NCI-H446 (cell line): ENCODE measurements at places on chromosomes 2 and 18.

- DNase-seq = no peak
Observed at GRCh38 chr18:6598657-6599056, 130.9 kb upstream of the ARHGAP28 start.

GRCh38 chr2:46119453-46119852, 177.8 kb upstream of the EPAS1 start:
- DNase-seq = no peak

DNA sequence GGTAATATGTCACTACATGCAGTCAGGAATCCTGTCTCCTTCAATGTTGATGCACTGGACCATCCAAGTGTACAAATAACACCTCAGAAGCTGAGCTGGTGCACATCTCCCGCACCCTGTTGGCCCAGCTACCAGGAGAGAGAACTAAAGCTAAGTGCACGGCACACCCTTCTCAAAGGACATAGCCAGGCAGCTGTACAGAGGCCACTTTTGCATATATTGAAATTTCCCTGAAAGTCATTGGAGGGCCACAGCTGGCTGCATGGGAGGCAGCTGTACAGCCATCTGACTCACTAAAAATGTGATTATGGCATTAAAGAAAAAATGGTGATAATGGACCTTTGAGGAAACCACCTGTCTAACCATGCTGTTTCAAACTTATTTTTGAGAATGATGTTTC, 441.7 kb downstream of the CBLN2 start:
- DNase-seq = no peak

- no peak for DNase-seq
Observed at GRCh38 chr18:57677262-57678211, 55.9 kb upstream of the NARS1 start.

DNA sequence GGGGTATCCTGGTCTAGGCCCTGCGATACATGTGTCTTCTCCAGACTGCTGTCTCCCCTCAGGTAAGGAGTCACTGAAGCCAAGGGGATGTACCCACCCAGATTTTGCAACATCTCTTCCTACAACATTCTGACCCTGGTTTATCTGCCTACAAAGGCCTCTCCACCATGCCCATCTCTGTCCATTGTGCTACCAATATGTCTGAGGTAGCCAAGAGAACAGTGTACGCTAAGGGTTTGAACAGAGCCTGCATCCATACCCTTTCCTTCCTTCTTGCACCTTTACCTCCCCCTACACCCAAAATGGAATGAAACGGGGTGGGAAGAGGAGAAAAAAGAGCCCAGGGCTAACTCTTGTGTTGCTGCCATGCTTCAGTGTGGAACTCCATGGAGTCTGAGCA, 11.9 kb downstream of the ZC3H15 start:
- no peak for DNase-seq

DNA sequence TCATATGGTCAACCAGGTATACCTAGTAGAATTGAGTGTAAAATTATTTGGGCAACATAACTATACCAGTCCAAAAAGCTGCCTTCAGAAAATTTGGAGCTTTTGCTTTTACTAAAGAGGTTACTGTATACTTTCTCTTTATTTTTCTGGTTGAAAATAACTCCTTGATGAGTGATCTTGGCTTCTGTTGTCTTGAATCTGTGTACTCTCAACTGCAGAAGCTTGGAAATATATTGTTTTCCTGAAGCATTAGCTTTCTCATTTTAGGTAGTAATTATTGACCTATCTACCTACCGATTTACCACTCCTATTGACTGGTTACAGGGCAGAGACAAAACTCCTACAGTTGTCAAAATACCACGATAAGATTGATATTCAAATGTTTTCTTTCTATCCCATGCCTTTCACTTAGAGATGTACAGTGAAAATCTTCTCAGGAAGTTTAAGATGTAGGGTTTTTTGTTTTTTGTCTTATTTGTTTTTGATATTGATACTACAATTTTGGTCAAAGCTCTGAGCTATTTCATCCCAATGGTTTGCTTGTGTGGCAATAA, 35.7 kb upstream of the DLX1 start:
- no peak for DNase-seq

DNA sequence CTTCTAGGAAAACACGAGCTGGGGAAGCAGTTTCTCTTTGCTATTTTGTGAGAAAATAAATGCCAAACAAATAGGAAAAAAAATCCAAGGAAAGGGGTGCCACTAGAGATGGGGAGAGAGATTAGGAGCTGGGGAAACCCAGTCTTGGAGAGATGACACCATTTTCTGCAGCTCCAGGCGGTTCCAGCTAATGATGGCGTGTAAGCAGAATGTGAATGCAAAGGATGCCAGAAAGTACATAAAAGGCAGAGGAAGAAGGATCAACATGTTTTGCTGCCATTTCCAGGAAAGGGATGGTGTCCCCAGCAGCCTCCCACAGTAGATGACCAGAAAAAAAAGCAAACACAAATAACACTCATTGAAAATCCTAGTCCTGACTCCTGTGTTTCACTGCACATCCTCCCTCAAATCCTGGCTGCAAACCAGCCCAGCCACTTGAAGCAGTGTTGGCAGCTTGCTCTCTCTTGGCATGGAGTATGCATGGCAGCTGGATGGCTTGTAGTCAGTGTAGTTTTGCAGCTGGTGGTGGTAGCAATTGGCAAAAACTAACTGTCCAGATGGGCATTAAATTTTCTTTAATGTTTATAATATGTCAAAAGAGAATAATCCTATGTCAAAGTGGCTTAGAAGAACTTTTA, 93.6 kb downstream of the FTCDNL1 start:
- peak; percentile 96 for DNase-seq

- no peak for DNase-seq
Observed at GRCh38 chr2:146212602-146213001, 1632.2 kb upstream of the ACVR2A start.

- DNase-seq = no peak
Observed at GRCh38 chr2:16643099-16643498, 22.5 kb downstream of the CYRIA start.

GRCh38 chr2:104876606-104877570, 23.0 kb downstream of the POU3F3 start:
- DNase-seq = no peak

GRCh38 chr2:4673025-4673489, 969.7 kb downstream of the DCDC2C start:
- no peak for DNase-seq

DNA sequence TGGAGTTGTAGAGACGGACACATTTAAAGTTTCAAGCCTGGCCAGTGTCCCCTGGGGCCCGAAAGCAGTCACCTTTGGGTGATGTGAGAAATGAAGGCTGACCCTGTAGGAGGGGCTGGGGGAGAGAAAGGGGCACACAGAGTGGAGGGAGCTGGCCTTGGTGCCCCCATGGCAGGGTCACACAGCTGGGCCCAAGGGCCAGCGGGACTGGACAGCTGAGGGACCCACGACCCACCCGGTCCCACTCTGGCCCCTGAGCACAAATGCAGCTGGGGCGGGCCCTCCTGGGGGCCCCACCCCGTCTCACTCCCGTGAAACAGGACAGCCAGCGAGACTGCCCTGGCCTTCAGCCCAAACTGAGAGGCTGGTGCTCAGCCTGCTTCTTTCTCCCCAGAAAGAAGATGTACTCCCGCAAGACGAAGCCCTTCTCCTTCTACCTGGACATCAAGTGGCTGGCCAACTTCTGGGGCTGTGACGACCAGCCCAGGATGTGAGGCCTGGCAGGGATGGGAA, 6.1 kb downstream of the AGXT start:
- DNase-seq = no peak

- no peak for DNase-seq
Observed at GRCh38 chr2:191467113-191467512, 210.8 kb upstream of the NABP1 start.

DNA sequence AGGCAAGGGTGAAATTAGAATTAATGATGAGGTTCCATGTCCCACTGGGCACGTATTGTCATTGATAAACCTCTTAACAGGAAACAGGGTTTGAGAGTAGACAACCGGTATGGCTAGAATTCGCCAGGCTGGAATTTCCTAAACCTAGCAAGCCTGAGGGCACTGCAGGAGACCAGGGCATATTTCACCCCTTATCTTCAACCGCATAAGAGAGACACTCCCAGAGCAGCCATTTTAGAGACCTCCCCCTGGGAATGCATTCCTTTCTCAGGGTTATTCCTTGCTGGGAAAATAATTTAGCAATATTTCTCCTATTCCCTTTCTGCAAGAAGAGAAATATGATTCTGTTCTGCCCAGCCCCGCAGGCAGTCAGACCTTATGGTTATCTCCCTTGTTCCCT, 334.6 kb upstream of the LYPD1 start:
- no peak for DNase-seq

DNA sequence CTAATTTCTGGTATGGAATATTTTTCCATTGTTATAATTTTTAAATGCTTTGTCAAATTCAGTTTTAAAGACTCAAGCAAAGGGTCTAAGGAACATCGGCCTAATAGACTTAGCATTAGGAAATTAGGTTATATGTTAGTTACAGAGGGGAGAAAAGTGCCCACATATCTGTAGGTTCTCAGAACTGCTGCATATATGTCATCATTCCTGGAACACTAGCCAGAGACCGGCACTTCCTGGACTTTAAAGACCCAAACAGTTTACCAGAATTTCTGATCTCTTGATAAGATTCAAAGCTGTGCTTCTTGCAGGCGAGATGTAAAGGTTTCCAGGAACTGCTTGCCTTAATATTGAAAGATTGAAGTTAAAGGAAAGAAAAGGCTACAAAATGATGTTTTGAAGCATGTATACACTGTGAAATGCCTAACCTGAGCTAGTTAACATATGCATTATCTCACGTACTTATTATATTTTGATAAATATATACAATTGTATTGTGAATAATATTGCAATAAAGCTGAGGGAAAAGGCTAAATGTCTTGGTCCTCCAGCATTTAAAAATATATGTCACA, 993.6 kb downstream of the LRP1B start:
- no peak for DNase-seq

DNA sequence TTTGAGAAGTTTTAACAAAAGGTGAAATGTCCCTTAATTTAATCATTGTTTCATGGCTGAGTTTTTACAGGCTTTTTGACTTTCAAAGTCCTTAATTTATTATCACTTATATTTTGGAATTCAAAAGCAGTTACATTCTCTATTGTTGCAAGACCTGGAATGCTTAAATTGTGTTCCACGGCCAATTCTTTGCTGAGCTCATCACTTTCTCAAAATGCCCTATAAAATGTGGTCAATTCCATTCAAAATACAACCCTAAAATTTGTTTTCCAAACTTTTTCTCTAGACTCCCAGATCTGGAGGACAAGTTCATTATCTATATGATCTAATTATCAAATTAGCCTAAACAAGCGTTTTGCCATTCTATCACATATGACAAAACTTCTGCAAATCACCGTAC, 1051.2 kb downstream of the TDRD15 start:
- no peak for DNase-seq

- DNase-seq = no peak
Observed at GRCh38 chr2:229740279-229740678, 25.9 kb upstream of the DNER start.
